ENCODE measurements at places on chromosomes 1 and 21.

DNA sequence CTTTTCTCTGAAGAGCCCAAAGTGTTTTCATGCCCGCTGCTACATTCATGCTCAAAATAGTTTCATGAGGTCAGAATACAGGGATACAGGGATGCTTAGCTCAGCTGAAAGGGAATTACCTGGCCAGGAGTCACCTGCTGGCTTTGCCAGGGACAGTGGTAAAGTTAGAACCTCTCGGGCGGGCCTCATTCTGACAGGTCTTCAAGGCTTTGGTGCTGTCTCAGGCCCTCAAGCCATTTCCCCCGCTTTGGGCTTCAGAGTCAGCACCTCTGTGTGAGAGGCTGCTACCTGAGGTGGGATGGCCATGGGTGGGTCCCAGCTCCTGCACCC is 5.5 kb downstream of the RASSF5 start:
- DNase-seq: no peak

GRCh38 chr1:243548516-243548915 is 292.7 kb downstream of the SDCCAG8 start:
- no peak for DNase-seq

DNA sequence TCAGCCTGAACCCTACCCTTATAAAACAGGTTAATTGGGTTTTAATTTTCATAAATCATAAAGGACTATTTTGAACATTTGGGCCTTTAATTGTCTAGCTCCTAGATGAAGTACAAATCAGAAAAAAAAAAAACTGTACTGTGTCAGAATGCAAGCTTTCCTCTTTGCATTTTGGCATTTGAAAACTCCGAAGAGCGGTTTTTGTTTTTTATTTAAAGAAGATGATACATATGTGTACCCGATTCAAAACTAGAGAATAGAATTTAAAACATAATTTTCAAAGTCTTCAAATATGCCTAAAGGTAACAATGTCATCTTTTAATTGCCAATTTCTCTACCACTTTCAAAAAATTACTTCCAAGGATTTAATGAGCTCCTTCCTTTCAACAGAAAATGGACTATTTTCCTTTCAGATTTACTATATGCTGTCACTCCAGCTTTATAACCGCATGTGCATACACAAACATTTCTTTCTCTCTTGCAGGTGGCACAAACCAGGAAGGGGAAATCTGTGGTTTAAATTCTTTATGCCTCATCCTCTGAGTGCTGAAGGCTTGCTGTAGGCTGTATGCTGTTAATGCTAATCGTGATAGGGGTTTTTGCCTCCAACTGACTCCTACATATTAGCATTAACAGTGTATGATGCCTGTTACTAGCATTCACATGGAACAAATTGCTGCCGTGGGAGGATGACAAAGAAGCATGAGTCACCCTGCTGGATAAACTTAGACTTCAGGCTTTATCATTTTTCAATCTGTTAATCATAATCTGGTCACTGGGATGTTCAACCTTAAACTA is 33.7 kb downstream of the MRPL39 start:
- peak; percentile 75 for DNase-seq

- DNase-seq: no peak
Measured at GRCh38 chr1:61426885-61427284, 298.1 kb downstream of the TM2D1 start.

DNA sequence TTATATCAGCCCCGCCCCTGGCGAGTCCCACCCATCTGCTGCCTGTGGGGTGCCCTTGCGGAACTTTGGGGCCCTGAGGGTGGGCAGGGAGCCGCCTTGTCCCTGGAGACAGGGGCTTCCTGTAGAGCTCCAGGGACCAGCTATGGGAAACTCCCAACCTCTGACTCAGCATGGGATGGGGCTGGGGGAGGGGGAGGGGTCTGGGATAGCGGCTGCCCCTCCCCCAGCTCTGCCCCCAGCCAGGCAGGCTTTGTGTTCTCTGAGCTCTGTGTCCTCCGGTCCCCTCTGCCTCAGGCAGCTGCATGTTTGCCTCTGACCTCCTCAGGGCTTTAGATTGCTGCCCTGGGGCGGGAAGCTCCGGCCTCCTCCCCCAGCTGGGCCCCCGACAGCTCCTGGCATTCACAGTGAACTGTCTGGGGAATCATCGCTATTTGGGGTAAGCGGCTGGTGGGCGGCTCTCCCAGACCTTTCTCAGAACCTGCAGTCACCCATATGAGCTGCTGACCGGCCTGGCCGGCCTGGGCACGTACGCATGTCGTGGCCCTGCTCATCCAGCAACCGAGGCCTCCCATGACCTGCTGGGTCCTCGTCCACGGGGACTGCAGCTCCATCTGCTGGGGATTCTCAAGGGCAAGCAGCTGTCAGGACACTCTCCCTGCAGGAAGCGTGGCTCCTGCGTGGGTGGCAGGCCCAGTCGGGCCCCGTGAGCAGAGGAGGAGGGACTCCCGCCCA is 17.1 kb downstream of the ARHGEF16 start:
- peak; percentile 35 for DNase-seq

DNA sequence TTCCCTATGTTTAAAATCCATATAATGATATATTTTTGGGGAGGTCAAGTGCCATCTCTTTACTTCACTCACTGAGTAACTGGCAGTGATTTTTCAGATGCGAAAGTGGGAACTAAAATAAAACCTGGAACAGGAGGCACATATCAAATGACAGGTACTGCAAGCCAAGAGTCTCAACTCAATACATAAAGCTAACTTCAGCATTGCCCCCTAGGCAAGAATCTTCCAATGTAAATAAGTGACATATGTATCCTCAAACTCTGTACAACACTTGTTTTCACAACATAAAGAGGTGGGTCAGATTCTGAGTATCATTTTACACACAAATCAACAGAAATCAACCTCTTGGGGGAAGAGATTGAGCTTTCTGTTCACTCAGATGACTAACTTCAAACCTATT is 18.1 kb downstream of the DCAF8 start:
- DNase-seq: no peak

GRCh38 chr1:24117722-24118409 is 5.9 kb upstream of the MYOM3 start:
- DNase-seq: no peak

GRCh38 chr1:225697428-225697827 is 44.5 kb upstream of the ENAH start:
- DNase-seq: no peak

GRCh38 chr1:6888268-6888667 is 103.0 kb downstream of the CAMTA1 start:
- no peak for DNase-seq

- no peak for DNase-seq
Measured at GRCh38 chr1:211722277-211723175, 47.1 kb upstream of the NEK2 start.

DNA sequence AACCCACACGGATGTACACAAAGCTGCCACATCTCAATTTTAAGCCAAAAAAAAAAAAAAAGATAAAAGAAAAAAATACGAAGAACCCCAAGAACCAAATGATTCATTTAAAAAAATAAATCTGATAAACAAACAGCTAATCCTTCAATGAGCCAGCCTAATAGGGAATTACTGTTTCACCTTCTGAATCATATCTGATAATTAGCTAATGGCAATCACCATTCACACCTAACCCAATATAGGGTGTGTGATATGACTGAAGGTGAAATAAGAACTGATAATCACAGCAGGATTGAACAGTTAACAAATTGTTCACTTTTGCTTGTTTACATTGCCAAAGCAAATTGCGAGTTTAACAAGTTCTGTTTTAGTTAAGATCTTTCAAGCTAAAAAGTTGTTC is 61.4 kb downstream of the LAMC2 start:
- DNase-seq: no peak

- DNase-seq: no peak
Measured at GRCh38 chr1:45442272-45442671, 48.7 kb downstream of the TESK2 start.

DNA sequence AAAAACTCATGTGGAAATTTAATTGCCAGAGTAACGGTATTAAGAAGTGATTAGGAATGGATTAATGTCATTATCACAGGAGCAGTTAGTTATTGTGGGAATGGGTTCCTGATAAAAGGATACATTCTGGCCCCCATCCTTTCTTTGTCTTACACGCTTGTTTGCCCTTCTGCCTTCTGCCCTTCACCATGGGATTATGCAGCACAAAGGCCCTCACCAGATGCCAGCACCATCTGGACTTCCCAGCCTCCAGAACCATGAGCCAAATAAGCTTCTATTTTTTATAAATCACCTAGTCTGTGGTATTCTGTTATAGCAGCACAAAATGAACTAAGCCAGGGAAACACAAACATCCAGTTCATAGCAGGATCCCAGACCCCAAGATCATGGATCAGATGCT is 33.9 kb upstream of the POU2F1 start:
- peak; percentile 10 for DNase-seq

GRCh38 chr1:173187671-173188237 is 19.4 kb downstream of the TNFSF4 start:
- no peak for DNase-seq

GRCh38 chr1:20753589-20753988 is 21.1 kb upstream of the SH2D5 start:
- DNase-seq: no peak

DNA sequence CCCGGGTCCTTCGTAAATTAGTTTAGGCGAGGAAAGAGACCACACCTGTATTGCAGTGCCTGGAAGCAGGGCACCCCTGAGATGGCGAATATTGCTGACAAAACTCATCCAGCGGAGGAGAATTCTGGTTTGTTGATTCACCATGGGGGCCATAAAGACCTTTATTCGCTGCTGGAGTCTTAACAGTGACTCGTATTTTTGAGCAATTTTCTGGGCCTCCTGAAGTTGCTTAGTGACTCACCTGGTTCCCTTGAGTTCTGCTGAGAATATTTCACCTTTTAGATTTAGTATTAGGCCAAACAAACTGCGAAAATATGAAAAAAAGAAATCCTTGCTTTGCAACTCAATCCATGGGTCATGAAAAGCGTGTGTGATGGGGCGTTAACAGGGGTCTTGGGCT is 20.6 kb upstream of the H6PD start:
- no peak for DNase-seq

- no peak for DNase-seq
Measured at GRCh38 chr1:10986525-10986890, 25.9 kb upstream of the TARDBP start.

DNA sequence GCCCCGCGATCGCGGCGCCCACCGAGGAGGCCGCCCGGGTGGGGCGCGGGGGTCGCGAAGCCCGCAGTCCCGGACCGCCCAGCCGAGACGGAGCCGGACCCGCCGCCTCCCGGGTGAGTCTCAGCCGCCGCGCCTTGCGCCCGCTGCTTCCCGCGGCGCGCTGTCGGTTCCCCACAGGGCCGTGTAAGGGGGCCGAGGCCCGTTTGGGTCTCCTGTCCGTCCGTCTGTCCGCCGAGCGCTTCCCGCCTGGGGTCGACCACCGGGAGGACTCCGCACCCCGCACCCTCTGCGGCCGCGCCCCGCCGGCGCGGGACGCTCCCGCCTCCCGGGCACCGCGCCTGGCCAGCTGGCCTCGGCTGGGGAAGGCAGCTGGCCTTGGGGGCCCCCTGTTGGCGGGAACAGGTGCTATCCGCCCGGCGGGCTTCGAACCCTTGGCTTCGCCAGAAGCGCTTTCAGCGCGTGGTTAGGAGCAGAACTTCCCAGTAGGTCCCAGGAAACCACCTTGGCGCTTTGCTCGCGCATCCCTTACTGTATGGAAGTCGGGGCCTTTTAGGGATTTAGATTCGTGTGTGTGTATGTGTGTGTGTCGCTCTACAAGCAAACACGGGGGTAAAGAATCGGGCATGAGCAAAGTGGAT is 414 bp downstream of the TMEM51 start:
- DNase-seq: peak; percentile 32

GRCh38 chr1:185681034-185681633 is 53.1 kb upstream of the HMCN1 start:
- peak; percentile 68 for DNase-seq

DNA sequence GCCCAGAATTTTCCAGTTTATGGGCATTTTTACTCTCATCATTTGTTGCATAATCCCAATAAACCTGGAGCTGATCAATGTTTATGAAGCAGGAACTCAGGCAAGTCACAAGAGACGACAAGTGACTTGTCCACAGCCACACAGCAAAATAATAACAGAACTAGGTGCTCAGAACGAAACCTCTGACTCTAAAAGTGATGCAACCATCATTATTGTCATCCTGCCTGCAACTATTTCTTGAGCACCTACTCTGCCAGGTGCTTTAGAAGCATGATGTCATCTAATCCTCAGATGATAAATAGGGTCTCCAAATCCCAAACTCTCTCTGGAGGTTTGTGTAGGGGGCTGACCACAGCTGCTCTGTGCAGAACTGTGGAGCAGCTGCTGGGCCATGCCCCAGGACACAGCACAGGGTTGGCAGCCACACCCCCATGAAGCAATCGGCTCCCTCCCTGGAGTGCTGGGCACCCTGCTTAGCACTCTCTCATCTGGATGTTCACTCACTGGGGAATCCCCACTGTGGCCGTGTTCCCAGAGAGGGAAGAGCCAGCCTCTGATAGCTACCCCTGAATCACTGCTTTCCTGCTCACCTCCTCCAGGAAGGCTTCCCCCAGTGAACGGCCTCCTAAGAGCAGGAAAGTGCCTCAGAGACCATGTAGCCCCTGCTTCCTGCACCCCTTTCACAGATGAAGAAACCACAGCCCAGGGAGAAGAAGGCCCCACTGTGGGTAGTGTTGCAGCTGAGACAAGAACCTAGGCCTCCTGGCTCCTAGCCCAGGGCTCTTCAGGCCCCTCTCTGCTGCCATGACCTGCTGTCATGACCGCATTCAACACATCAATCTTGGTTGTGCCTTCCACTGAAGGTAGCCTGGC is 2.1 kb downstream of the TTC22 start:
- no peak for DNase-seq

GRCh38 chr1:41101950-41102607 is 80.6 kb upstream of the SLFNL1 start:
- DNase-seq: peak; percentile 82

- peak; percentile 18 for DNase-seq
Measured at GRCh38 chr1:235336903-235337302, 8.5 kb downstream of the GGPS1 start.

- no peak for DNase-seq
Measured at GRCh38 chr1:160049101-160049500, 17.3 kb upstream of the PIGM start.

DNA sequence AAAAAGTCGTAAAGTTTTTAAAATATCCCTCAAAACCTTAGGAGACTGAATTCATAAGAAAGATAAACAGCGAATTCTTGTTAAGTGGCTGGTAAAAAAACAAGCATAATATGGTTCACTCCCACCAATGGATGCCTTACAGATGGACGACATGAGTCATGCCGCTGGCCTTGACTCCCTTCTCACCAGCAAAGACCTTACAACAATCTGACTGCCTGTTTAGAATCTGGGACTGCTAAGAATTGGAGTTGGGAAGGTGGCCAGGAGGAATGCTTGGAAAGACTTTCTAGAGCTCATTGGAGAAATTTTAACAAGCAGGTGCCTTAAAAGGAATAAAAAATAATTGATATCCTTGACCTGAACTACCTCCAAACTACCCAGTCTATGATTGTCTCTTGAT is 206.9 kb upstream of the FMN2 start:
- DNase-seq: no peak

DNA sequence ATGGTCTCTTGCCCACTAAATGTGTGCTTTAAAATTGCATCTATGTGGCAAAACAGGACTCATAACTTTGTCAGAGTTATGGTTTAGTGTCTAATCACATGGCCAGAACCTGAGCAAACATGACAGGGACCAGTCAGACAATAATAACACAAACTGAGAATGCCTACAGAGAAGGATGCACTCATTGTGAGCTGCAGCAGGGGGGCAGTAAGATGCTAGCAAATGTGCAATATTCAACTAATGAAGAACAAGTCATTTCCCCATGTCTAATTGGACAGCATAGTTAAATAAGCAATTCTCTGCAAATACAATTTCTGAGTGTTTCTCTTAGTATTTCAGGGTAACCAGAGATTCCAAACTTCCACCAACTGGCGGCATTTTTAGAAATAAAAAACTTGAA is 30.8 kb downstream of the SPAG17 start:
- peak; percentile 36 for DNase-seq
